ENCODE measurements at places on chromosomes 4 and X.
A peak's percentile ranks its signal among the peaks of the same experiment; 100 is the strongest.

DNA sequence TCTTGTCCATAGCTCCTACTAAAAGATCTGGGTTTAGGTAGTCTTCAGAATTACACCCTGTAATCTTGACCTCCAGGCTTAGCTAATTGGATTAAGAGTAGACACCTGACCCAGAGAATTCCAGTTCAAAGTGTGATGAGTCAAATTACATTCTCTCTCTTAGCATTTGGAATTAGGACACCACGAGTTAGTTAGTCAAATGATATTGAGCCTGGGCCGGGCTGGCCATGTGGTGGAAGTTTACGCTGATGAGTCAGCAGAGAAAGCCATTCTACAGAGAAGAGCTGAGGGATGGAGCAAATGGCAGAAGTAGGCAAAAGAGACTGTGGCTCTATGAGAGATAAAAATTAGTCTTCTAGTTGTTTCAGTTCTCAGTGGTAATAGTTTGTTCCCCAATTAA, 31.1 kb downstream of the CEP44 start:
- no peak for DNase-seq

- DNase-seq, result no peak
These were observed 394.7 kb downstream of the GALNTL6 start for GRCh38 chr4:172207886-172208285.

- no peak for DNase-seq
These were observed 701.8 kb downstream of the PCDH7 start for GRCh38 chr4:31422006-31422405.

- no peak for DNase-seq
These were observed 25.0 kb upstream of the RAPGEF2 start for GRCh38 chr4:159077702-159078495.

- DNase-seq, result no peak
These were observed 34.7 kb upstream of the PRKX start for GRCh38 chrX:3748052-3748559.

DNA sequence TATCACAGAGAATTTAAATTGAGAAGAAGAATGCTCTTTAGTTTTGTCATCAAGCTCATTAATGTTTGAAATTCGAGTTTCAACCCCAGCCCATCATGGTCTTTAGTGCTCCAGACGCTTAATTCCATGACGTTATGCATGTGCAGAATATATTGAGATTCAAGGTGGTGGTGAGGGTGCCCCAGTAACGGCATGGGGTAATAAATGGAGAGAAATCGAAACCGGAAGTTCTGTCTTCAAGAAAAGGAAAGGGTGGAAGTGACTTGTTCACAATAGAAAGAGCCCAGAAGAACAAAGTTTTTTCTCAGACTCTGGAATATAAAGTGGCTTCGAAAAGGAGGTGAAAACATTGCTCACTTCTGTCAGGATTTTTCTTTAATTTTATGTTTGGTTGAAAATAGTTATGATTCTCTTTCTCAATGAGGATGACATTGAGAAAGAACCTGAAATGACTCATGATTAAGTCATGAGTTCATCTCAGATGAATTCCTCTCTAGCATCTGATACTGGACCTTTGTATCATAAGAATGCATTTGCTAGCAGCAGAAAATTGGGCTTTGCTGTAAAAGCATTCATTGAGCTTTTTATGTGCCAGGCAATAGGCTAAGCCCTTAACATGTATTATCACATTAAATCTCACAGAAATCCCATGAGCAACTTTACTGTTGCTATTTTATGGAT, 779 bp upstream of the DDX60L start:
- DNase-seq, result peak; percentile 15

GRCh38 chr4:13298655-13299054, 185.5 kb downstream of the RAB28 start:
- no peak for DNase-seq

GRCh38 chr4:78137532-78137931, 80.4 kb downstream of the FRAS1 start:
- DNase-seq, result no peak

DNA sequence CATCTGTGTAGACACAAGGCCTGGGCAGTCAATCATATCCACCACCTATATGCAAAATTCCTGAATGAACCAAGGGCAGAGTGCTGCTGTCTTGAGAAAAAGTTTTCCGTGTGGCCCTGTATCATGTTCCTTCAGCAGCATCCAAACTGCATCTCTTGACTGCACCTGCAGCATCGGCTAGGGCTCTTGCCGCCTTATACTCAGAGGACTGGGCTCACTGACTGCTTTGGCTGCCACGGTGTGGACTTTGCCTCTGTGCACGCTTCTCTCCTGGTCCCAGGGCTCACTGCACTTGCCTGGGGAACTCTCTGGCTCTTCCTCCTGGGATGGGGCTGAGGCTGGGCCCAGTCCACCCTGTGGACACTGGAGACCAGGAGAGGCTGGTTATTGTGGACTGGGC, 39.5 kb upstream of the STS start:
- no peak for DNase-seq

DNA sequence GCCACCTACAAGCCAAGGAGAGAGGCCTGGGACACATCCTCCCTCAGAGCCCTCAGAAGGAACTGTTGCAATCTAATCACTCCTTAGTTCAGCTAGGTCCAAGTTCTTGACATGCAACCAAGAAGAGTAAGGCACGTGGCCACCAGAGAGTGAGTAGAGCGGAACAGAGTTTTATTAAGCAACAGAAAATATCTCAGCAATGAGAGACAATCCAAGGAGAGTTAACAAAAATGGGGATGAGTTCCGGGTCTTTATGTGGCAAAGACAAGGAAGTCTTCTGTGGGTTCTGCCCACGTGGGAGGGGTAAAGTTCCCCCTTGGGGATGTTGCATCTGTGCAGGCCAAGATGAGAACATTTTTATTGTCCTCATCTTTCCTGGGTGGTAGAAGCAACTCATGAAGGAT, 38.5 kb upstream of the PROM1 start:
- no peak for DNase-seq

GRCh38 chrX:154046940-154047610, 27.4 kb upstream of the IRAK1 start:
- DNase-seq, result no peak

- DNase-seq, result no peak
These were observed 926.1 kb downstream of the ADGRL3 start for GRCh38 chr4:62126064-62126732.

DNA sequence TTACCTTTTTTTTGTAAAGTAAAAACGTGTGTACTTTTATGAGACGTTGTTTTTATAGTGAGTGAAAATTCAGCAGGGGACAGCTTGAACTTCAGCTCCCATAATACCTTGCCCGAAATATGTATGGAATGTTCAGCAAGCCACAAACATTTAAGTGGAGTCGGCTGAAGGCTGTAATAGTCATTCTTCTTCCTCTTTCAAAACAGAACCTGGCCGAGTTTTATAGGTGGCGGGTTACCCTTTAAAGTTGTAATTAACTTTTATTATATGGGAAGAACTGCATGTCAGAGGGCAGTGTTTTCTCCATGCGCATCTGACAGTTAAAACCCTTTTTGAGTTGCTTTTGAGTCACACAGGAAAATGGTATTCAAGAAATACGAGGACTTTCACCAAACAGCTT, 50.7 kb downstream of the CLDN34 start:
- DNase-seq, result no peak

GRCh38 chrX:21374994-21375707, 933 bp downstream of the CNKSR2 start:
- DNase-seq, result peak; percentile 14

DNA sequence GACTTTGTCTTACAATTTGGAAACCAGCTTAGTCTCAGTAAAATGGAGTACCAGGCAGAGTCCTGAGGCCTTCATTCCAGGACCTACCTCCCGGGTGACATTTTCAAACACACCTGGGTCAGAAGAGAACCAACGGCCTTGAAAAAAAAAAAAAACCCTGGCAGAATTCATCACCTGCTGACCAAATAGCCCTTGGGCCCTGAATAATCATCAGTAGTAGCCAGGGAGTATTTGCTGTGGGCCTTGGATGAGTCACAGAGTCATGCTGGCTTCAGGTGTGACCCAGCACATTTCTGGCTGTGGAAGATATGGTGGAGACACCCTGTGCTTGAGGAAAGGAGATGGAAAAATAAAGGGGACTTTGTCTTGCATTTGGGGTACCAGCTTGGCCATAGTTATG, 92.2 kb downstream of the LPAR4 start:
- DNase-seq, result no peak

GRCh38 chr4:10007793-10008608, 13.3 kb downstream of the SLC2A9 start:
- DNase-seq, result no peak
